ENCODE measurements at places on chromosomes 5 and 9.
A peak's percentile ranks its signal among the peaks of the same experiment; 100 is the strongest.

GRCh38 chr5:135235551-135236227, 163.3 kb downstream of the MACROH2A1 start:
- DNase-seq: no peak

- no peak for DNase-seq
Measured at GRCh38 chr9:122116040-122116439, 22.9 kb upstream of the TTLL11 start.

DNA sequence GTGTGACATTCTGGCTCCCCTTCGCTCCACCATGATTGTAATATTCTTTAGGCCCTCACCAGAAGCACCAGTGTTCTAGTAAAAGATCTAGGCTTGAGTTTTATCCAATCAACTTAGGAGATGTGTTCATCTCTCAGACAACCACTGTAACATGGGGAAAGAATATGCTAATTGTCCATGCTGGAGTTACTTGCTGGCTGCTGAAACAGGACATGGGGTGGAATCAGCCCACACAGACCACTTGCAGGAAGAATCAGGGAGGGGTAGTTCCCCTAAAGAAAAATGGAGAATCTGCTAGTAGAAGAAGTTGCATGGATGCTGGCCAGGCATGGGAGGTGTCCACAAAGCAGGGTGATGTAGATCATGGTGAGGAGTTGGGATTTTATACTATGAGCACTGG, 86.2 kb downstream of the FEM1C start:
- DNase-seq: no peak

- no peak for DNase-seq
Measured at GRCh38 chr5:135081240-135081639, 47.2 kb upstream of the PITX1 start.

DNA sequence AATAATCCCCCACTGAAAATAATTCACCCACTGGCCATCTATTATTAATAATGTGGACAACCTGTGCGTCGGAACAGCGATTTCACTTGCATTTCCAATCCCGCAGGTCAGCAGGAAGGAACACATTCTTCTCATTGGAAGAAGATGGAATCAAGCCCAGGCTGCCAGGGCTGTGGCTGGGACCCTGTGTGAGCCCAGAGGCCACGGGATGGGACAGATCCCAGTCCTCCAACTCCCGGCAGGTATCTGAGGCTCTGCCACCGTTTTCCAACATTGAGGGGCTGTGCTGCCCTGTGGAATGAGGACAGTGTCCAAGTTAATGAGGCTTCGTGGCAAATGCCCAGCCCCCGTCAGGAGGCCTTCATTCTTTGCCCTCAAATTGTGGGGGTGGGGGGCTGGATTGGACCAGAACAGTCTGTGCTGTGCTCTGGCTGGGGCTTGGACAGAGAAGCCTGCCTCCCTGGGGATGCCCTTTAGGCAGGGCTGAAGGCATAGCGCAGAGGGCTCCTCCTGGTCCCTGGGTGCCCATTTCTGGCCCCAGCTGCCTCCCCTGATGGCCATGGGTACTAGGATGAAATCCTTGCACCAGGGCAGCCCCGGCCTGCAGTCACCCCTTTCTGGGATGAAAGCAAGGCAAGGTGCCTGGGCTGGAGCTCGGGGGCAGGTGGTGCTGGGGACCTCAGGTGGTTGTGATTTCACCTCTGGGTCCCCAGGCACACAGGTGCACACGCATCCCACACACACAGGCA, 195.0 kb upstream of the PPP1R26 start:
- no peak for DNase-seq

DNA sequence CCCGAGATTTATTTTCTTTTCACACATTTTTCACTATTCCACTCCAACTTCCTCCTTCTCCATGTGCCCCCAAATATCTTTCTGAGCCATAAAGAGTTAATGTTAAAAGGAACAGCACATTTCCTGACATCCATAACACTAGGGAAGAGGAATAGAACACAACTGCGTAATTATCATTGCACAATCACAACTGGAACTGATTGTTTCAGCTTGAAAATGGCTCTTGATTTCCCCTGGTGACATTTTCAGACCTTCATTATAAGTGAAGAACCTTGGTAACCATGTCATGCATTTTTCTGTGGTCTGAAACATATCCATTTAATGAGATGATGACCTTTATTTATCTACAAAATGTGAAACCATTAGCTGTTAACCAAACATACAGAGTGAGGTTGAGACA, 82.4 kb downstream of the PCSK1 start:
- DNase-seq: no peak

DNA sequence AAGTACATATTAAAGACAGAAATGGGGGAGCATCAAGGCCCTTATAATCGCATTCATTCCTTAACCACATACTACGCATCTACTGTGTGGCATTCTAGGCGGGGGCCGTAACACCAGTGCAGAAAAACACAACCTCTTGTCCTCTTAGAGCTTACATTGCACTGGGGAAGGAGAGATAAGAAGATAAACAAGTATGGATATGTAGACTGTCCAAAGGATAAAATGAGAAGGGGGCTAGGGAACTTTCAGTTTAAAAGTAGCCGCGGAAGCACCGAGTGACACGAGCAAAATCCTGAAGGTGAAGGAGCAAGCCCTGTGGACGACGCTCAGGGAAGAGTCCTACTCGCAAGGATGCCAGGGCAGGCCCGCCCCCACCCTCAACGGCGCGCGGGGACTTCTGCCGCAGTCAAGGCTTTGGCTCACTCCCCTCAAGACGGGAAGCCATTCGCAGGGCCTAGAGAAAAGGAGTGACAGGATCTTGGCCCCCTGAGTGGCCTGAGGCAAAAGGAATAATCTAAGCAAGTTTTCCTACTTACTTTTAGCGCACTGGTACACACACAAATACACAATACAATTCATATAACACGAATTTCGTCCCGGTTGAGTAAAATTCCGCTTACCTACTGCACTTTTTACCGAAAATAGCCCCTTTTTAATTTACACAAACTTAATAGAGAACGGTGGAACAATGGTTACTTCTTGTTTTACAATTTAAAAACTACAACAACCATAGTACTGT, 1.3 kb upstream of the NIPBL start:
- peak; percentile 54 for DNase-seq

DNA sequence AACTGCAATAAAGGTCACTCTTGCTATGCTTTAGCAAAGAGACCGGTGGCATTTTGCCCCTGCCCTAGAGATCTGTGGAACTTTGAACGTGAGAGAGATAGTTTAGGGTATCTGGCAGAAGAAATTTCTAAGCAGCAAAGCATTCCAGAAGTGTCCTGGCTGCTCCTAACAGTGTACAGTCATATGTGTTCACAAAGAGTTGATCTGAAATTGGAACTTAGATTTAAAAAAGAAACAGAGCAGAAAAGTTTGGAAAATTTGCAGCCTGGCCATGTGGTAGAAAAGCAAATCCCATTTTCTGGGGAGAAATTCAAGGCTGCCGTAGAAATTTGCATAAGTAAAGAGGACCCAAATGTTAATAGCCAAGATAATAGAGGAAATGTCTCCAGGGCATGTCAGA, 169.2 kb downstream of the FGF1 start:
- no peak for DNase-seq

DNA sequence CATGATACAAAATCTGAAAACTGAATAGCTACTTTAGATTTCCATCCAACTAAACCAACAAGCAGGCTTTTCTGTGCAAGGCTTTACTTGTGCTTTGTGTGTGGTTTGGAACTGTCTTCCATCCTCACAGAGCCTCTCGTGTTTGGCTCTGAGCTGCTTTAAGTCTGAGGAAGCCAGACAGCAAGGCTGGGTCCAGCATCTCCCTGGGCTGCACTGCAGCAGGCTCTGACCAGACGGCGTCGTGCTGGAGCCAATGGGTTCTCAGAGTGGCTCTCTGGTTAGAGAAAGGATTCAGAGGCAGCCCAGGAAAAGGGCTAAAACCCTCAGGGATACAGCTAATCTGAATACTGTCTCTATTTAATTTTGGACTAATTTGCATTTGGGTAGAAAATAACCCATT, 207.9 kb upstream of the EFNA5 start:
- no peak for DNase-seq

DNA sequence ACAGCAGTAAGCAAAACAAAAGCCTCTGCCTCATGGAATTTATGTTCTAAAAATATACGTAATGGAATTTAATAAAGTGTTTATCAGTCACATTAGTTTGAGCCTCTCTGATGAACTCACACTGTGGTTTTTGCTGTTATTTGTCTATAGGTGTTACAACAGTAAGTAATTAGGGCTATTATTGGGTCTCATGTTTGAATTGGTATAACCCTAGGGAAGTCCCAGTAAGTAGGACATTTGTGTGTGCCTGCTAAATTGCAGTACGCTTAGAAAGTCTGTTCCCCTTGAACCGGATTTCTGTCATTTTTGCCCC, 197.6 kb downstream of the NR3C1 start:
- DNase-seq: no peak

DNA sequence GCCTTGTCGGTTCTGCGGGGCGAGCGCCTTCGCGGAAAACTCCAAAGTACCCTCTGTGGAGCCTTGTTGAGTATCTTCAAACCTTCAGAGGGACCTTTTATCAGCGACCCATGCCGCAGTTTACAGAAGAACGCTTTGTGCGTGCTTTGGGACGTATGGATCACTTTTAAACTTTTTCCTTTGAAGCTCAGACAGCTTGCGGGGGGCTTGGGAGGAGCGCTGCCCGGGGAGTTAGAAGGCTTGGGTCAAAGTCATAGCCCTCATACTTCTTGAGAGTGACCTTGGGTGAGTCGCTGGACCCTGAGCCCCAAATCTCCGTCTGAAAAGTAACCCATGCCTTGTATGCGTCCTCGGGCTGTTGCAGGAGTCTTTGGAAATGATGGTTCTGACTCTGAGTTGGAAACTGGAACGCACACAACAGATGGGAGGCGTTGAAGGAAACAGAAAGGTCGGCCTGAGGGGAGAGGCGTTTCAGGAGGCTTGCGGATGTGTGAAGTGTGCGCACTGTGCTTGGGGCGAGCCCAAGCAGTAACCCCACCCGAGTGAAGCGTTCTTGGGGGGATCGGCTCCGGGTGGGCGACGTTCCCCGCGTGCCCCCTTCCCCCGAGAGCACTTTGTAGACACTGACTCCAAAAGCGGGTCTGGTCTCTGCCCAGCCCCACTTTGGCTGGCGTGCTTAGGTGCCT, 661 bp upstream of the SLC25A51 start:
- DNase-seq: no peak

GRCh38 chr5:2919310-2920018, 168.0 kb upstream of the IRX2 start:
- DNase-seq: no peak

- no peak for DNase-seq
Measured at GRCh38 chr9:106779796-106780195, 83.2 kb upstream of the ZNF462 start.

Data from CD4-positive, alpha-beta T cell treated with Interleukin-17A for 4 hours (primary cell).